Left renal pelvis (tissue), 4 donors: ENCODE measurements at places on chromosomes 11 and 22.

DNA sequence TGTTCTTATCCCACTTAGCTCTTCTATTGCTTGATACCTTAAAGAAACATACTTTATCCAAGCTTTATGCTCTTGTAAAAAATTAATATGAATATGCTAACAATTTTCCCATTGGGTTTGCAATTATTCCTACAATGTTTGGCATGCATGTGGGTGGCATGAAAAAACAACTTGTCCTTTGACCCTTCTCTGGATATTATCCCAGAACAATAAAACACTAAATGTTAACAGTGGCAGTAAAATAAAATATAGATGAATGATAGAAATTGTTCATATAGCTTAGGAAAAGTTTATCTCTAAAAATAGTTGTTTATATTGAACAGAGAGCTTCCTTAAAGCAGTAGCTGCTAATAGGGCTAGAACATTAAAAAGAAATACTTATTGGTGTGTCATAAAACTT lies 860.5 kb upstream of the LRRC4C start:
- DNase-seq: no peak

GRCh38 chr11:64122411-64123410 lies 43.2 kb downstream of the MACROD1 start:
- no peak for DNase-seq

DNA sequence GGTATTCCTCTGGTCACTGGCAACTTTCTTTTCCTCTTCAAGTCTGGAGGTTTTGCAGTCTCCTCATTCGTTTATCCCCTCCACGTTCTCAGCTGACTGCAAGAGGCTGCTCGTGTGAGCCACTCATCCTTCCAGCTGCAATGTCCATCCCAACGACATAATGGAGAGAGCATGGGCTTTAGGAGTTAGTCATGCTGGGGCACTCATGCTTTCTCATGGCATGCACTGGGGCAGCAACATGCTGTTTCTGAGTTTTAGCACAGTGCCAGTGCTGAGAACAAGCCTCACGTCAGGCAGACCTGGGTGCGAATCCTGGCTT lies 7.1 kb downstream of the DCPS start:
- no peak for DNase-seq

DNA sequence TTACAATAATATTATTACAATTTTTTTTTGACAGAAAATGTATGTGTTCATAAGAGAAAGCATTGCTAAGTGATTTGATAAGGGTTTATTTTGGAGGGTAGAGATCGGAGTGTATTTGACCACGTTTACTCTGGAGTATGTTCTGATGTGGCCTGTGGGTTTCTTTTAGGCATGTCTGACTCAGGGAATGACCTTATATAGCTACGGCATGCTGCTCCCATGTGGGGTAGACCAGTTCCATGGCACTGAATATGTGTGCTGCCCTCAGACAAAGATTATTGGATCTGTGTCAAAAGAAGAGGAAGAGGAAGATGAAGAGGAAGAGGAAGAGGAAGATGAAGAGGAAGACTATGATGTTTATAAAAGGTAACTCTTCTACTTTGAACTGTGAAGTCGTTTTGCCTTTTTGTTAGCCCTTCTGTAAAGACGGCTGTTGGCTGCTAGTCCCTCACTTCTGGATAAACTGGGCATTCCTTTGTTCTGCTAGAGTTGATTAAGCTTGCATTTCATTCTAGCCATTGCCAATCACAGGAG lies 38.1 kb upstream of the ST14 start:
- no peak for DNase-seq
